ENCODE measurements at places on chromosomes 4 and X.
A peak's percentile ranks its signal among the peaks of the same experiment; 100 is the strongest.

DNA sequence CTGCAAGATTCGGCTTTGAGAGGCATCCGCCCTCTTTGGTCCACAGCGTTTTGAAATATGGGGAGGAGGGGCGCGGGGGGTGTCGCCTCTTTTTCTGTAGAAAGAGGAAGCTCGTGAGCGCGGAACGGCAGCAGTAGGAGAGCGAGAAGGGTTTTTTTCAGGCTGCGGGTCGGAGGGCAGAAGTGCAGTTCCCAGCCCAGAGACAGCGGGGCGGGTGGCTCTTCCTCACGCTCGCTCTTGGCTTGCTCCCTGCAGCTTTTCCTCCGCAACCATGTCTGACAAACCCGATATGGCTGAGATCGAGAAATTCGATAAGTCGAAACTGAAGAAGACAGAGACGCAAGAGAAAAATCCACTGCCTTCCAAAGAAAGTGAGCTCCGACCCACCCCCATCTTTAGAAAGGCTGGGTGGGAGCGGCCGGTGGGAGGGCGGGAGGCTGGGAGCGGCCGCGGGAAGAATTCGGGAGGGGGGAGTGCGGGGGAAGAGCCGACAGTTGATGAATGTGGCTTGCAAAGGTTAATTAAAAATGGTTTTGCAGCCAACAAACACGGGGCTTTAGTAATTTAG, 1.2 kb downstream of the TMSB4X start:
- DNase-seq = peak; percentile 61

DNA sequence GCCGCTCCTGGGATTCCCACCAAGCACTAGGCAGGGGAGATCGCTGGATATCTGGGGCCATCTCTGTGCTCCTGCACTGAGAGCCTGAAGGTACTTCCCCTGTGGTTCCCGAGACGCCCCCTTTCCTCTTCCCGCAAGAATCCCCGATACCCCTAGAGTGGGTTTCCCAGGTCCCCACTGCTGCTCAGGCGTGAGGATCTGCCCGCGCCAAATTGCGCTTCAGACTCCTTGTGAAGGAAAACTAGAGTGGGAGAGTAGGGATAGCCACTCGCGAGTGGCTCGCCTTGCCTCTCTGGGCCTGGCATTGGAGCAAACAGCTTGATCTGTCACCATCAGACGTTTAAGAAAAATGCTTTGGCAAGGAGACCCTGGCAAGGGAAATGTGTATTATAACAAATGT, 1.5 kb downstream of the IL1RAPL2 start:
- no peak for DNase-seq

- DNase-seq = peak; percentile 3
These were observed 126.6 kb downstream of the PPP4R3C start for GRCh38 chrX:27336466-27337091.

GRCh38 chr4:101660607-101661006, 129.9 kb upstream of the BANK1 start:
- no peak for DNase-seq

- DNase-seq = no peak
These were observed 329.4 kb upstream of the PCDH18 start for GRCh38 chr4:137861682-137862081.

GRCh38 chr4:55177461-55177860, 52.1 kb upstream of the KDR start:
- DNase-seq = no peak

GRCh38 chr4:38489011-38489861, 174.8 kb upstream of the KLF3 start:
- no peak for DNase-seq
